Activated CD4-positive, CD25-positive, alpha-beta regulatory T cell treated with anti-CD3 and anti-CD28 coated beads, Interleukin-2, amount 50 U/mL, for 24 hours (primary cell): ENCODE measurements at places on chromosomes 1 and 21.

- ATAC-seq, result no peak
Observed at GRCh38 chr1:211948377-211948776, 87.0 kb downstream of the INTS7 start.

- no peak for ATAC-seq
Observed at GRCh38 chr1:244092293-244092963, 41.3 kb downstream of the ZBTB18 start.

- no peak for ATAC-seq
Observed at GRCh38 chr1:84489766-84490165, 10.7 kb downstream of the RPF1 start.

- no peak for ATAC-seq
Observed at GRCh38 chr1:10171105-10171767, 39.1 kb upstream of the KIF1B start.

DNA sequence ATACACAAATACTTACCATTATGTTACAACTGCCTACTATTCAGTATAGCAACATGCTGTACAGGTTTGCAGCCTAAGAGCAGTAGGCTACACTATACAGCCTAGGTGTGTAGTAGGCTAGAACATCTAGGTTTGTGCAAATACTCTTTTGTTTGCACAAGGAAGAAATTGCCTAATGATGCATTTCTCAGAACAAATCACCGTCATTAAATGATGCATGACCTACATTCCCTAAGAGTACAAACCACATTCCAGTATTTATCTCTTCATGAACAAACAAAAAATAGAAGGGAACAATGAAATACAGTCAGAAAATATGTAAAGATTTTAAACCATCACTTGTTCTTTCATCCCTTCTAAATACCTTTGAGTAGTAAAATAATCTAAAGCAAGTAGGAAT lies 109.7 kb upstream of the HP1BP3 start:
- ATAC-seq, result no peak

DNA sequence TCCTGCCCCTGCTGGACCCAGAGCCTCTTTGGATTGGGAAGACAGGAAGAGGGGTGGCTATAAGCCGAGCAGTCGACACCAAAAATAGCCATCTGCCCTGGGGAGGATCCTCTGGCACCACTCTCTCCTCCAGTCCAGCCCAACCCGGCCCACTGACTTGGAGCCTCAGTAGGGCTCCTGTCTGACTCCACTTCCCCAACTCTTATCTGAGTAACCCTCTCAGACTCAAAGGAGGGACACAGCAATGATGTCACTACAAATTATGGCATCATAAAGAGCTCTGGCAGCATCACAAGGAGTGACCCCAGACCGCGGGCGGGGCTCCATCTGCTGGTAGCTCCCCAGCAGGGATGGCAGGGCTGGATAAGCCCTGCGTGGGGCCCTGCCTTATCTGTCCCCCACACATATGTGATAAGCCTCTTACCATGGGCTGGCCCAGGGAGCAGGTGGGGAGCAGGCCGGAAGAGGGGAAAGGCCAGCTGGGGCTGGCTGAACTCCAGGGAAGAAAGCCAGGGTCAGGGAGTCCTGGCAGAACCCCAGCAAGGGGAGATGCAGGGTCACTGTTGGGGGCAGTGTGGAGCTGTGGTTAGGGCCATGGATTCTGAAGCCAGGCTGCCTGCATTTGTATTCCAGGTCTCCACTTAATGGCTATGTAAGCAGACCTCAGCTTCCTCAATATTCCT lies 4.6 kb upstream of the SLC6A9 start:
- ATAC-seq, result no peak

DNA sequence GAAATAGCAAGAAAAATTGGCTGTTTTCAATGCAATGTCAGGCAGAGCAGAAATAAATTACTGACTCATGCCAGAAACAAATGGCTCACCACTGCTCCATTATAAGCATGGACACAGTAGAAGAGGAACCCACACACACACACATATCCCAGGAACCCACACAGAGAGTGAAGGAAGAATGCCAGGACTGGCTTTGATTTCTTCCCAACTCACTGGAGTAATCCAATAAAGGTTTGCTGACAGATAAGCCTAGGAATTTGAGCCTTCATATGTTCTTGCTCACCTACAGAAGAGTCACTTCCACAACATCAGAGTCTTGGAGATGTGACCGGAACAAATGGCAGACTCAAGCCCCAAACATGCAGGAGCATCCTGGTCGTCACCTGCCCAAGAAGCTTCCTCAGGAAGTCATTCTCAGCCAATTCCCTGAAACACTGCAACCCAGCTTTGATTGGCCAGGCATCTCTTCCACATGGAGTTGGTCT lies 2.2 kb downstream of the SH3BP5L start:
- no peak for ATAC-seq

DNA sequence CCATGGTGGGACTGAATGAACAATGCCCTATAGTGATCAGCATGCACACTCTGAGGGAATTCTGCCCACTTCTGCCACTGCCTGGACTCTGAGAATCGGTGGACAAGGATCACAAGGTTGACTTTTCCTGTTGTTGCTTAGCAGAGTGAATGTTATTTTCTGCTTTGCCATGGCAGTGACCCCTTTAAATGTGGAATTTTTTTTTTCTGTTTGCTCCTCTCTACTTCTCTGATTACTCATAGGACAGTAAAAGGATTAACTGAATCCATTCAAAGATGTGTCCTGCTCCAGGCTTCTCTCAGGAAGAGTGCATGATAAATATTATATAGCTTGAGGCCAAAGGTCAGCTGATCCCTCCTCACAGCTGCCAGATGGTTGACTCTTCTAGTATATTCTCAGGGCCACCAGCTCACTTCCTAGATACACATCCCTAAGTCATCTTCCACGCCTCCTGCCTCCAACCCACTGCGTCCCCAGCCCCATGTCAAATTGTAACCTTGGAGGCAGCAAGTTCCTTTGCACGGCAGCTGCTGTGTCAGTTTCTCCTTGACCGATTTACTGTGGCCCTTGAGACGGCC lies 74.0 kb upstream of the RALGPS2 start:
- ATAC-seq, result no peak

DNA sequence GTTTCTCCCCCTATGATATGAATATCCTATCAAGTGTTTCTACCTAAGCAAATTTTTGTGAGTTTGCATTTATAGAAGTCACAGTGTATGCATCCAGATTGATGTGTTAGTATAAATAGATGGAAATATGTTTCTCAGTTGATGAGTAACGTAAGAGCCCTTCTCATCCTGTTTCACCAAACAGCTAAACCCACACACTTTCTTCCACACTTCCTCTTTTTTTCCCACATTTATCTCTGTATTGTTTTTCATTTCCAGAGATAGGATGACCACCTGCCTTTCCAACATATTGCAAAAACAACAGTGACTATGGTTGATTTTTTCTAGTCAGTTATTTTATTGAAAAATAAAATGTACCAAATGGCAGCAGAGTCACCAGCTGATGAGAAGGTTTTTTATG lies 490.1 kb downstream of the NEGR1 start:
- ATAC-seq, result no peak

DNA sequence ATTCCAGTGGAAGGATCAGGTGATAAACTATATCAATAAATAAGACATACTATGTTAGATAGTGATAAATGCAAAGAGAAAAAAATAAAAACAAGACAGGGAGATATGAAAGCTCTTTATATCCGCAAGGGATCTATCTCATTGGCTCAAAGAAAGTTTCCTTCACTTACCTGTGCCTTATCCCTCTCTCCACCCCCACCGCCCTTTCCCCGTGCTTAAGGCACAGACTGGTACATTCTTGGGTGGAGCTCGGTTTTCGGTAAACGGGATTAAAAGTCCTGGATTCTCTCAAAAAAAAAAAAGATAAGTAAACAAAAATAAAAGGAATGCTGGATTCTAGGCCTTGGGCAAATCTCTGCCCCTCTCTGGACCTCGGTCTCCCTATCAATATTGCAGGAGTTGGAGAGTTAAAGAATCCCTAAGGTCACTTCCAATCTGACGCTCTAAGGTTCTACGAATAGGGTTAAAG lies 593 bp upstream of the DNAJC16 start:
- no peak for ATAC-seq

DNA sequence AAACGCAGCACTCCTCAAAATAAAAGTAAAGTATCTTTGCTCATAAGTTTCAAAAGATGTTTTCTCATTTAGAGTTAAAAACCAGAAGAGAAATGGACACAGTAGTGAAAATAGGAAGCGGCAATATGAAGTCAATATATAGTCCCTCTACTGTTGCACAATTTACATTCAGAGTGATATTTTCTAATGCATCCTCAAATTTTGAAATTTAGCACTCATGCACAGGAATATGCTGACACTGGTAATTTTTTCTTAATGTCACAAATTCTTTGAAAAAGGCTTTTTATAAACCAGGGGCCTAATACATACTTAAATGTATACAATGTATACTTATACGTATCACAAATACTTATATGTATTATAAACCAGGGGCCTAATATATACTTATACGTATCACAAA lies 19.5 kb downstream of the ST7L start:
- ATAC-seq, result no peak

GRCh38 chr1:48492392-48492791 lies 20.4 kb upstream of the SPATA6 start:
- no peak for ATAC-seq

DNA sequence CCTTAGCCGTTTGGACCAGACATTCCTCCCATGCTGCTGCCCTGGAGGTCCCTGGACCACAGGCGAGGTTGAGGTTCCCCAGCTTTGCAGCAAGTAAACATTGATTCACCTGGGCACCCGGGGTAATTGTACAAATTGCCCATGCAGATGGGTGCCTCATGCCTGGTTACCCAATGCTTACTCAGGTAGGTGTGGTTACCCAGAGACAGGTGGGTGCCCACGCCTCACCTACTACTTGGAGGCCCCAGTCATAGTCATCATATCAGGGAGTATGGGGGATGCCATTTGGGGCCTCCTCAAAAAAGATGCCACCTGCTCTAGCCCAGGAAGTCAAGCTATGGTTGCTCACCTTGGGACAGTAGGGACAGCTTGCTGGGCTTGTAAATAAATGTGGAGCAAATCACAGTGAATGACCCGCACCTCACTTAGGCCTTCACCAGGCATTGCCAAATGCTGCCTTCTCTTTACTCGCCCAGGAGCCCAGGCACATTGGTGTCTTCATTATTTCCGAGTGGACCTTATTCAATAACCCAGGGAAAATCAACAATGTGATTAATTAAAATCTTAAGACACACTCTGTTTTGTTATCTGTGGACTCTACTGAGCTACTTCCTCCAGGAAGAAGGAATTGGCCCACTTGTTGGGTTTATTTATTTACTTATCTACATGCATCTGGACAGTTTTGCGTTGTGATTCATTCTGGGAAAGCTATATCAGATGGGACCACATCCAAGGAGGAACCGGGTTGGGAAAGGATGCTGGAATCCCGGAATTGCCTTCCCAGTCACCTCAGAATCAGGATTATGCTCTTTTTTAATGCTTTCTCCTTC lies 35.6 kb upstream of the GRHL3 start:
- ATAC-seq, result no peak

GRCh38 chr1:4055294-4055967 lies 155.4 kb upstream of the C1orf174 start:
- no peak for ATAC-seq

GRCh38 chr1:82604524-82604923 lies 803.8 kb downstream of the ADGRL2 start:
- no peak for ATAC-seq
